Stimulated activated CD8-positive, alpha-beta memory T cell treated with anti-CD3 and anti-CD28 coated beads, Interleukin-15, amount 100 ng/mL, for 1 hour (primary cell): ENCODE measurements at places on chromosomes 2 and 18.

- DNase-seq: no peak
Observed at GRCh38 chr2:240460781-240461431, 25.4 kb downstream of the GPC1 start.

DNA sequence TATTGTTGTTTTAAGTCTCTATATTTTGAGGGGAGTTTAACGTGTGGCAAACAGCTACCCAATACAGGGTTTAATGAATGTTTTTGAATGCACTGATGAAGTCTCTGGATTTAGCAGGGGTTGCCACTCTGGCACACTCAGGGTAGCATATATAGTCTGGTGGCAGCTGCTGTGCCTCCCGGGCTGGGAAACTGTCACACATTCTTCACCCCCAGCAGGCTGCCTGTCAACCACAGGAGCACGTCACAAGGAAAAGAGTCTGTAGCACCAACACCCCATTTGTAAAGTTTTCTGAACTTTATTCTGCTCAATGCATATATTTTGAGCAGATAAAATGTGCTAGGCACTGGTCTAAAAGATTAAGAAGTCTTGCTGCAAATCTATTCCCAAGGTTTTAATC is 39.3 kb downstream of the NGEF start:
- DNase-seq: no peak

DNA sequence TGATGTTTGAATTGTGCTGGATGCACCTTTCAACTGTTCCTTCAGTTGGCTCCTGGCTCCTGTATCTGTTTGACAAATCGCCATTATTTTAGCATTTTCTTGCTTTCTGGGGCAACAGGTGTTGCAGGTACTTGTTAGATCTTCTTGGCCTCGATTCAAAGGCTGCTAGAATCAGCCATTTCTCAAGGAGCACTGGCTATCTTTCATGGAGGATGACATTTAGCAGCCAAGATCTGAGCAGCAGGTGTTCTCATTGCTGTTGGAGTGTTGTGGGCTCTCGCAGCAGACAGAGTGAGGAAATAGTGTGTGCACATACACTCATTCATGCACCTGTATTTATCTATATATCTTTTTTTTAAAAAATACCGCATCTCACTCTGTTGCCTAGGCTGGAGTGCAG is 52.2 kb downstream of the INPP5D start:
- DNase-seq: no peak

DNA sequence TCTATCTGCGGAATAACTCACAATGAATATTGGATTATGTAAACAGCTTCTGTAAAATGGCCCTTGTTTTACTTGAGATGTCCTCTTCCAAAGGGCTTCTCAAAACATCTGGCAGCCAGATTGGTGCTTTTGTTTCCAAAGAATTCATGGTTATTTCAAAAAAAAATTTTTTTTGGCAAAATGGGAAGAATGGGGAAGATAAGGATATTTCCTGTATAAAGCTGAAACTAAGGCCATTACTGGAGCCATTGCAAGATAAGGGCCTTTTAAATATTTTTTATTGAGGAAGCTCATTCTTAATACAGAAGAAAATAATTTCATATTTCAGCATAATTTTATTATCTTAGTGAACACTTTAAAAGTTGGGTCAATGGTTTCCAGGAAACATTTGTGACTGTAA is 259.1 kb downstream of the GALNT13 start:
- DNase-seq: no peak

DNA sequence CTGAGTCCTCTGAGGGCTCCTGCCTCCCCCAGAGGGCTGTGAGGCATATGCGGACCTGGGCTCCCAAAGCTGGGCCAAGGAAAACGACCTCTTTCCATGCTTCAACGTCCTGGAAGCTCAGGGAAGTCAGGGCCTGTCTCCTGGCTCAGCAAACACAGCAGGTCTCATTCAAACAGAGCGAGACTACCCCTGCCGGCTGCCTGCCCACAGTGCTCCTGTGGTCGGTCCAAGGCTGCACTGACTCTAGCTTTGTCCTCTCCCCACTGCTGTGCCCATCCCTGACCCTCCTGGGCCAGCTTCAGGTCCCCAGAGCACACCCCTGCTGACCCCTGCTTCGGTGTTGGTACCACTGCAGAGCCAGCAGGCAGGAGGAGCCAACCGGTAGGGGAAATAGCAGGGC is 79.6 kb downstream of the PDCL3 start:
- no peak for DNase-seq

- DNase-seq: no peak
Observed at GRCh38 chr2:227378371-227378782, 729 bp downstream of the TM4SF20 start.

DNA sequence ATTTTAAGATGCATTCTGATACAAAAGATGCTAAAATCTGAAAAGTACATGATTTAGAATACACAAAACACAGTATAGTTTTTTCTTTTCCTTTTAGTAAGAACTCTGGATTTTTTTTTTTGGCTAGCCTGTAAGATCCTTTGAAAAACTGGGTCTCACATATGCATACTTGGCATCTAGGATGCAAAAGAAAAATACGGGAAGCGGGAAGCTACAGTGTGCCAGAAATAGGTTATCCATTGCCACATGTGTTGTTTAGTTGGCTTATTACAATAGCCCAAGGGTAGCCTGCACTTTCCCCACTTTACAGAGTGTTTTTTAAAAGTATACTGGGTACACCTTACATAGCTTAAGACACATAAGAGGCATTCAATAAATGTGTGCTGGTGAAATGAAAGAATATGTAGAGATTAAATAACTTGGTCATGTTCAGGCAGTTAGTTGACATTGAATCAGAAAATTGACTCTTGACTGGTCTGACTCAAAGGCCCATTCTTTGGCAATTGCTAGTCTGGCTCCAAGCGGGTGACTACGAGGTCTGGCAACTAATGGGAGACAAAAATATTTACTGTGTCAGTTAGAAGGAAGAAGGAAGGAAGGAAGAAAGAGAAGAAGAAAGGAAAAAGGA is 286.8 kb upstream of the TRIB2 start:
- DNase-seq: no peak

GRCh38 chr2:10504370-10504993 is 56.4 kb upstream of the ODC1 start:
- no peak for DNase-seq

DNA sequence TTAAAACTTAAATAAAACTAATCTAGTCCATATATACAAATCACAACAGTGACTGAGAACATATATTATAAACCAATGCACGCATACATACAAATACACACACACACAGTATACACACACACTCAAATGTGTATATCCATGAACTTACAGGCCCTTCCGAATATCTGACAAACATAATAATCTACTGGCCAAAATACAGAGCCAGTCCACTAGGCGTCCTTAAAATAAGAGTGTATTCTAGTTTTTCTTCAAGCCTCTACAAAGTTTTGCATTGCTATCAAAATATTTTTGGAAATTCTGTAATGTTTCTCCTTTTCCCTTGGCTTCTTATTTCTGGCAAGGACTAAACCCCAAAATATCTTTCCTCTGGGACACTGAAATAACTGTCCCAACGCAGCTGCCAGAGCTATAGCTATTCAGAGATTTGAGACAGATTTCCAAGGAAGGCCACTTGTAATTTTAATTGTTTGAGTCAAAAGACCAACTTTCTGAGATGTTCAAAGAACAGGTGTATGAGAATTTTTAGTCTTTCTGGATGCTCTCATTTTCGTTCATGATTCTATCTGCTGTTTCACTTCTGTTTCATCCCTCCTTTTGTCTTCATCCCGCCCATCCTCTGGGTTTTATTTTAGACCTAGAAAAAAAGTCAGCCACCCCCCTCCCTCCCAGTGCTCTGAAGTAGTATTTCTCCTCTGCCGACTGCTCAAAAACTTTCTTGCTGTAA is 24.1 kb upstream of the SP3 start:
- no peak for DNase-seq

DNA sequence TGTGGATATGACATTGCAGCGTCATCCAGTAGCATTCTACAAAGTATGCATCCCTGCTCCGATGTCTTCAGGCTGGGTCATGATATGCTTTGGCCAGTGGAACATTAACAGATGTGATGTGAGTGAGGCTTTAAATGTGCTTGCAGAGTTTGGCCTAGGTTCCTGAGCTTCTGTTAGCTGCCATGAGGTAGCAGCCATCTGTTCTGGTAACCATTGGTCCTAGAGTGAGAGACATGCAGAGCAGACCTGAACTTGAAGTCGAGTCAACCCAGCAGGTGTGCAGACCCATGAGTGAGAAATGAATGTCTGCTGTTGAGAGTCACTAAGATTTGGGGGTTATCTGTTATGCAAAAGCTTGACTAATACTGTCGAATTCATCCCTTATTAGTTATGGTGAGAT is 73.8 kb upstream of the NABP1 start:
- no peak for DNase-seq

DNA sequence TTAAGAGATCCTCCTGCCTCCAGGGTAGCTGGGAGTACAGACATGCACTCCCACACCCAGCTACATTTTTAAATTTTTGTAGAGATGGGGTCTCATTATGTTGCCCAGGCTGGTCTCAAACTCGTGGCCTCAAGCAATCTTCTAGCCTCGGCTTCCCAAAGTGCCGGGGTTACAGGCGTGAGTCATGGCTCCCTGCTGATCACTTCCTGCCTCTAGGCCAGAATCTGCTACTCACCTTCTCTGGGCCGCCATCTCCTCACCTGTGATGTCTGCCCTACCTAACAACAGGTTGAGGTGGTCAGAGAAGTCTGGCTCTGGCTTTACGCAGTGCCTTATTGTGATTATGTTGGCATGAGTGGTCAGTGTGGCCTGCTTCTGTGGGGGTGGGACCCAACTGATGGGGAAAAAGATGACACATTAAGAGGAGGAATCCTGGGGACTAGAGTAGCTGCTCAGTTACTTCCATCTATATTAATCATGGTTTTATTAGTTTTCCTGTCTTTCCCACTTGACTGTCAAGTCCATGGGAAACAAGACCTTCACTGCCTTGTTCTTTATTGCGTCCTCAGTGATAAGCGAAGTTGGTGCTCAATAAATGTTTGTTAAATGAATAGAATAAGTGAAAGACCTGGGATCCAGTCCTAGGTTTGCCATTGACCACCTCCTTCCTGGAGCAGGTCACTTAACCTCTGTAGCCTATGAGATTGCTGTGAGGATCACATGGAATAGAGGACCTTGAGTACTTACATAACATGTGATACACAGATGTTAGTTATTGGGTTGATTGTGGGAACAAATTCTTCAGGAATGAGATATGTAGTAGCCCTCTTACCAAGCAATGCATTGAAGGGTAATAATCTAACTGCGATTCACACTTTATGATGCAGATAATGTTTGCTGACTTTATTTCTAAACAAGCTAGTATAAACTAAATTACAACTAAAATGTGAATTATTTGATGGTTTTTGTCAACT is 15.7 kb downstream of the KCTD1 start:
- DNase-seq: no peak

DNA sequence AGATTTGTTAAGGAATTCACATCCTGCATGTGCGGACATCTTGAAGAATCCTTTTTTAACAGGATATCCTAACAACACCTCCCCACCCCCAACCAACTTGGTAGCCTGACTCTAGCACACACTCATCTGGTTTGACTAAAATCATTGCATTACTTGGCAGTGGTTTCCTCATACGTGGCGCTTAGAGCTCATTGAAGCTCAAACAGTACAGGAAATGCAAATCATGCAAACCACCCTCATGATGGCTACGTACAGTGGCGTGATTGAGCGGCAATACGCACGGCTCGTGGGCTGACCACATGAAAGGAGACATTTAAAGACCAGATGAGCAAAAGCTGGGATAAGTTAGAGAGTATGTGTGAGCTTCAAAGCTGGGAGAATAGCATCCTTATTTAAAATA is 336.2 kb downstream of the ZEB2 start:
- DNase-seq: peak; percentile 28

DNA sequence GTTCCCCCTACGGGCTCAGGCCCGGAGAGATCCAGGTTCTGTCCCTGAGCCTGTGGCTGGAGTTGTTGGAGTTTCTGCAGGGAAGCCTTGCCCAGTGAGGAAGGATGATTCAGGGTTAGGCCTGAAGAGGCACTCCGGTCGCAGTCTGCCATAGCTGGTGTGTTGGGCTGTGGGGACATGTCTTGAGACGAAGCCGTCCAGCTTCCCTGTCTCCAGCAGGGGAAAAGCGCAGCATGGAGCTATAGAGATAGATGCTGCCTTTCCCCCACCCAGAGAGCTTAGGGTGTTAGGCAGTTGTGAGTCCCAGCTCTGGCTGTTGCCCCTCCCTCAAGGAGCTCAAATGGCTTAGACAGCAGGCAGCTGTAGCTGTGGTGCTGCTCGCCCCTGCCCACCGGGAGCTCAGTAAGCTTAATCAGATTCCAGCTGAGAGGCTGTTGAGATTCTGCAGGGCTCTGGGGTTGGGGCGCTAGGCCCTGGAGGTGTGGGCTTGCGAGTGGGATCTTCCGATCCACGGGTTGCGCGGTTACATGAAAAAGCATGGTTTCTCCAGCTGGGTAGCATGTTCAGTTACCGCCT is 103.9 kb downstream of the PMAIP1 start:
- no peak for DNase-seq

GRCh38 chr2:50963734-50964133 is 68.2 kb downstream of the NRXN1 start:
- no peak for DNase-seq

DNA sequence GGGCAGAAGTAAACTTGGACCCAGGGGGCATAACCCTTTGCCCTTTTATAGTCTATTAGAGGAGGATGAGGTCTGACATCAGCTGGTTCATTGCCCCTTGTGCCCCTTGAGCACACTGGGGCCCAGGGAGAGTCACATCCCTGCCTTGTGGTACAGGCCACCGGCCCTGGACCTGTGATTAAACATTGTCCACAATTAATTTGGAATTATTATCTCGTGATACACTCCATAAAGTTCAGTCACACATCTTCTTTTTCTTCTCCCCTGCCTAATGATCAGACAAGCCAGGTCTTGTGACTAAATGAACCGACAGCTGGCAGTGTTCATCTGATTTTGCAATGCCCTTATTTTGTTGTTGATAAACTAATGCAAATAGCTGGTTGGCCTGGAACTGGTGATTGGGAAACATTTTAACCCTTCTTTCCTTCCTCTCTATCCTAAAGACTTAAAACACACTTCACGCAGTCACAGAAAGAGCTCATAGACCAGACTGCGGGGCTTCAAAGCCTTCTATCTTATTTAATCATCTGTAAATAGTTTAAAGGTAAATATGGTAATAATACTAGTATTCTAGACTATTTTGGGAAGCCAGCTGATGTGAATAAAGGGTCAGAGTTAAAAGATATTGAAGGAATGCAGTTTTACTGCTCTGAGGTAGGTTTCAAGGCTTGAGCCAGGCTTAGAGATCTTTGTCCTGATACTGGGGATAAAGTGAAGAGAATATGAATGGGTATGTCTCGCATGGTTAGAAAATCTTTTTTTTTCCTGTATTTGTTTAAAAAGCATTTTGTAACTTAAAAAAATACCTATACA is 13.4 kb downstream of the IL1R1 start:
- DNase-seq: no peak

DNA sequence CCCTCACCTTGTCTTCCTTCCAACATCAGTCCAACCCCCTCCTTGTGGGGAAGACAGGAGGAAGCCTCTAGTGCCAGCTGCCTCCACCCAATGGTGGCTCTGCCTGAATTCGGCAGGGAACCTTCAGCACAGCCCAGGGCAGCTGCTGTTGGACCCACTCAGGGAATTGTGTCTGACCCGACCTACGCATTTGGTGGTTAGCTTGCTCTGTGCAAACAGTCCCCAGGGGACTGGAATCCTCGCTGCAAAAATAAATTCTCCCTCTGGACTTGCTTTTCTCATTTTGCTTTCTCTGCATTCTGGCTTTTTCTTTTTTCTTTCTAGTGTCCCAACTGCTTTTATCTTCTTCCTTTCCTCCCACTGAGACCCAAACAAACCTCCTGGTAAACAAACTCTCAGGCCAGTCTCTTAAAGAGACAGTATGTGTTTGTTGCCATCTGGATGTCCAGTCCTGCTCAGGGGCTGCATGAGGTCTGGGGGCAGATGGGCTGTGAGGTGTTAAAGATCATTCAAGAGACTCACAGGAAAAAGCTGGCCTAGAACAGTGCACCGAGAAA is 137.7 kb upstream of the HAAO start:
- no peak for DNase-seq
